ENCODE measurements at places on chromosomes 12 and 14.

DNA sequence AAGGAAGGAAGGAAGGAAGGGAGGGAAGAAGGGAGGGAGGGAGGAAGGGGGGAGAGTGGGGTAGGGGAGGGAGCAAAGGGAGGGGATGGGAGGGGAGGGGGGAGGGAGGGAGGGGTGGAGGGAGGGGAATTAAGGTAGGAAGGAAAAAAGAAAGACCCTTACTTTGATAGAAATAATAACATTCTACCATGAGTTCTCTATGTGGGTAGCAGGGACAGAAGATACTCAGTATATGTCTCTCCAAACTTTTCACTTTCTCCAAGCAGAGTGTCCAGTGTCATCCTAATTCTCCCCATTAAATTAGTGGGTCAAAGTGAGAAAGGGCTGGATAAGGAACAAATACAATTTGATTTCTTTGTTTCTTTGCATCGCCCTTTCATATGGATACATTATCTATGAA is 553.4 kb upstream of the USP15 start:
- no peak for DNase-seq

GRCh38 chr12:94831081-94831751 is 172.3 kb downstream of the NDUFA12 start:
- DNase-seq, result peak; percentile 55

DNA sequence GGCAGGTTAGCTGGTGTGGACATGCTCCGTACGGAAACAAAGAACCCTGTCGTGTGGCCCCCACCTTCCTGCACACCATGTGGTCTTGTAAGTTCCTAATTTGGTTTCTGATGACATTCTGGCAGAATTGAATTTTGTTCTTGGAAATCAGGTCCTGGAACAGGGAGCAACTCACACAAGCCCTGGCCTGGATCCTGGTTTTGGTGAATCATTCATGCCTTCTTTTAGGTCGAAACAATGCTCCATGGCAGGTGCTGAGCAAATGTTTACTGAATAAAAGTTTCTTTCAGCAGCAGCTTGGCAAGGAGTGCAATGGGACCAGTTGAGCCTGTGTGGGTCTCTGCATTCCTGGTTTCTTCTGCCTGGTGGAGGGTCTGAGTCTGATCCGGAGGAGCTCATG is 978.4 kb downstream of the BCL11B start:
- DNase-seq, result no peak

GRCh38 chr12:52708010-52708409 is 4.7 kb upstream of the KRT77 start:
- no peak for DNase-seq

DNA sequence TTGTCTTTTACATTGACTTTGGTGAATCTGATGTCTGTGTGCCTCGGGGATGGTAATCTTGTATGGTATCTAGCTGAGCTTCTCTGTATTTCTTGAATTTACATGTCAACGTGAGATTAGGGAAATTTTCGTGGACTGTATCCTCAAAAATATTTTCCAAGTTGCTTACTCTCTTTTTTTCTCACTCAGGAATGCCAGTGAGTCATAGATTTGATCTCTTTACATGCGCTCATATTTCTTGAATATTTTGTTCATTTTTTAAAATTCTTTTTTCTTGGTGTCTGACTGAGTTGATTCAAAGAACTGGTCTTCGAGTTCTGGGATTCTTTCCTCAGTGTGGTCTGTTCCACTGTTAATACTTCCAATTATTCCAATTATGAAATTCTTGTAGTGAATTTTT is 207.7 kb downstream of the RAD51B start:
- DNase-seq, result no peak

DNA sequence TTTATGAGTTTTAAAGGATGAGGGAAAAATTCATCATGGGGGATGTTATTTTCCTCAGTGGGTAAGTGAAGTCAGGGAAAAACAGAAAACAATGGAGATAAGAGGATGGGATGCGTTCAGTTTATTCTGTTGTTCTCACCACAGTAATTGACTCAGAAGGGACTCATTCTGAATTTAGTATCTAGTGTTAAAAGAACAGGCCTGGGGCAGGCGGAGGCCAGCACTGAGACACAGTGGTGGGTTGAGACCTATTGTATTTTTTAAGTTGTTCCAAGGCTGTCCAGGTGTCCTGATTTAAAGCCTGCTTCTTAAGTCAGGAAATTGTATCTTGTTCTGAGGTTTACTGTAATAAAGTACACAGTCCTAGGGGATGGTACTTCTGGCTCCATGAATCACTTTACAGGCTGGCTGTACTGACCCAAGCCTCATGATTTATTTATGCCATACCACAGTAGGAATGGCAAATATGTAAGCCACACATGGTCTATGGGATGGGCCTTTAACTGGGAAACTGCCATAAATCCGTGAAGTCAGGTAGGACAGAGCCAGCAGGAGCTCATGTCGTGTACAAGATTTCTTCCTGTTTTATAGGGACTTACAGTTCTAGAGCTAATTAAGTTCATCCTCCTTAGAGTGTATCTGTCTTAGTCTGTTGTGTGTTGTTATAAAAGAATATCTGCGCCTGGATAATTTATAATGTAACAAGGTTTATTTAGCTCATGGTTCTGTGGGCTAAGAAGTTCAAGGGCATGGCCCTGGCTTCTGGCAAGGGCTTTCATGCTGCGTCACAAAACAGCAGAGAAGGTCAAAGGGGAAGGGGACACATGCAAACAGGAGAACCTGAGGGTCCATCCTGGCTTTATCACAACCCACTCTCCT is 244.1 kb downstream of the FBXL14 start:
- no peak for DNase-seq

DNA sequence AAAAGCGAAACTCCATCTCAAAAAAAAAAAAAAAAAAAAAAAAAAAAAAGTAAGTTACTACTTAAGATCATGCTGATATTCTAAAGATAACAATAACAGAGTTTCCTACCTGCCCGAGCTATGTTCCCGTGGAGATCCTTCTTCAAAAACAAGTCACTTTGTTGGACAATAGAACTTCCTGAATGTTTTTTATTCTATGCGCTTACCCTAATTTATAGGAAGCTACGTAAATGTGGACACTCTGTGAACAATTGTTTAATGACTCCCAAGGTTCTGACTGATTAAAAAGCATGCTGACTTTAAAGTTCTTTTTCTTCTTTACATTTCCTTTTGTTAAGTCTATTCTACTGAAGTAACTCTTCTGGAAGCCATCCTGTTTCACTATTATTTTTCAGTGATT is 52.5 kb downstream of the FGD4 start:
- no peak for DNase-seq

DNA sequence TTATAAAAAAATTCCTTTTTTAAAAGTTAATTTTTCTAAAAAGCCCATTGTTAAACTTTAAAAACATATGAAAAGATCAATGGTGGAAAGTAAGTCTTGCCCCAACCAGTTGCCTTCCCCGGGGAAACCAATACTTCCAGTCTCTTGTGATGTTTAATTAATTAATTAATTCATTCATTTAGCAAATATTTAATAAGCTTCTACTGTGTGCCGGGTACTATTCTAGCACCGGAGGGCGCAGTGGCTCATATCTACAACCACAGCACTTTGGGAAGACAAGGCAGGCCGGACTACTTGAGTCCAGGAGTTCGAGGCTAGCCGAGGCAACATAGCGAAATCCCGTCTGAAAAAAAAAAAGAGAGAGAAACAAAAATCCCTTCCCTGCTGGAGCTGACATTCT is 87.4 kb downstream of the HECTD4 start:
- DNase-seq, result no peak

DNA sequence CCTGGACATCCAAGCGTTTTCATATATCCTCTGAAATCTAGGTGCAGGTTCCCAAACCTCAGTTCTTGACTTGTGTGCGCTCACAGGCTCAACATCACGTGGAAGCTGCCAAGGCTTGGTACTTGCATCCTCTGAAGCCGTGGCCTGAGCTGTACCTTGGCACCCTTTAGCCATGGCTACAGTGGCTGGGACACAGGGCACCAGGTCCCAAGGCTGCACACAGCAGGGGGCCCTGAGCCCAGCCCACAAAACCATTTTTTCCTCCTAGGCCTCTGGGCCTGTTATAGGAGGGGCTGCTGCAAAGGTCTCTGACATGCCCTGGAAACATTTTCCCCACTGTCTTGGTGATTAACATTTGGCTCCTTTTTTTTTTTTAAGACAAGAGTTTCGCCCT is 11.6 kb upstream of the FAM177A1 start:
- DNase-seq, result peak; percentile 15

- DNase-seq, result no peak
Observed at GRCh38 chr12:112838731-112839130, 47.2 kb downstream of the RPH3A start.

DNA sequence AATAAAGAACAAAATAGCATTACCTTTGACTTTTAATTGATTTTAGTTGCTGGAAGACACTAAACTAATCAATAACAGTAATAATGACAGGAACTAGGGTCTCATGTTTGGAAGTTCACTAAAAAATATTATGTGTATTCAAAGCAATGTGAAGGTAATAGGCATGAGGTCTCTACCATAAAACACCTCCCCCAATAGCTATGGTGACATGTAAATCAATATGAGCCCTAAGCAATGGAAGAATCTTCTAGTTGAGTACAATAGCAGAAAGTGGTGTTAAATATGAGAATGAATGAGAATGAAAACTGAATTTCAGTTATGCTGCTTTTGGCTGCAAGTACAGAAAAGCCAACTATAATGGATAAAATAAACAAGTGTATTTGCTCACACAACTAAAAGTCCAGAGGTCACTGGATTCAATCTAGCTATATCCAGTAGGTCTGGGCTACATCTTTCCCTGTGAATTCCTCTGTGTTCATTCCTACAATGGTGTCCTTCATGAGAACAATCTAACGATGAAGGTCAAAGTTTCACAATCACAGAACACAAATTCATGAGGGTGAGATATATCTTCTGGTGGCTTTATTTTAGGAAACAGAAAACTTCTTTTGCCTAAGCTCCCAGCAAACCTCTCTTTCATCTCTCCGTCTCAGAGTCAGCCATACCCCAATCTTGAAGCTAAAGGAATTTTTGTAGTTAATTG is 728.0 kb downstream of the FSCB start:
- no peak for DNase-seq

DNA sequence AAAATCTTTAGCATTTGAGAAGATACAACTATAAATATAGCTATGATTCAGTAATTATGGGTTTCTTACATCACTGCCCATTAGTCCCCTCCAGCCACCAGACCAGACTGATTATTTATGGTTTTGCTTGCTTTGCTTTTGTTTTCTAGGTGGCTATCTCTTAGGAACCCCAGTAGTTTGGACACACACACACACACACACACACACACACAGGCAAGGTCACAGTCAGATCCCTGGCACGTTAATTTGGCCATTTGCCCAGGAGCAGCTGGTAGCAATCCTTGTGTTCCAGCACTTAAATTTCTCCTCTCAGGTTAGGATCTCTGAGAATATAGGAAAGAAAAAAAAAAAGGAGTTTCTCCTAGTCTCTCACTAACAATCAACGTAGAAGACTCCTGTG is 90.2 kb upstream of the RESF1 start:
- no peak for DNase-seq

- peak; percentile 74 for DNase-seq
Observed at GRCh38 chr12:46269429-46270241, 792 bp upstream of the SLC38A1 start.

DNA sequence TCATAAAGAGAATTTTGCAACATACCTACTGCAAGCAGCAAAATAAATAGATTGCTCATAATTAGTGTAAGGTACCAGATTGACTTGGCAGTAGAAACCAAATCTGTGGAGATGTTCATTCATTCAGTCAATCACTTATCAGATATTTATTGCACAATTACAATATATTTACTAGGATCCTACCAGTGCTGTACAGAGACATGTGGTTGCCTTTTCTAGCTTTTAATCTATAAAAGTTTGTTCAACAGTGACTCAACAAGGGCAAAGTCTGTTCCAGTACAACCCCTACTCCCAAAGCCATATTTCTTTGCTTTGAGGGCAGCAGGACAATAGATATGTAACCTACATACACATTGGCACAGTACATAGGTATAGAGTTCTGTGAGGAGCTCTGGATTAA is 27.3 kb downstream of the ABCD2 start:
- no peak for DNase-seq

DNA sequence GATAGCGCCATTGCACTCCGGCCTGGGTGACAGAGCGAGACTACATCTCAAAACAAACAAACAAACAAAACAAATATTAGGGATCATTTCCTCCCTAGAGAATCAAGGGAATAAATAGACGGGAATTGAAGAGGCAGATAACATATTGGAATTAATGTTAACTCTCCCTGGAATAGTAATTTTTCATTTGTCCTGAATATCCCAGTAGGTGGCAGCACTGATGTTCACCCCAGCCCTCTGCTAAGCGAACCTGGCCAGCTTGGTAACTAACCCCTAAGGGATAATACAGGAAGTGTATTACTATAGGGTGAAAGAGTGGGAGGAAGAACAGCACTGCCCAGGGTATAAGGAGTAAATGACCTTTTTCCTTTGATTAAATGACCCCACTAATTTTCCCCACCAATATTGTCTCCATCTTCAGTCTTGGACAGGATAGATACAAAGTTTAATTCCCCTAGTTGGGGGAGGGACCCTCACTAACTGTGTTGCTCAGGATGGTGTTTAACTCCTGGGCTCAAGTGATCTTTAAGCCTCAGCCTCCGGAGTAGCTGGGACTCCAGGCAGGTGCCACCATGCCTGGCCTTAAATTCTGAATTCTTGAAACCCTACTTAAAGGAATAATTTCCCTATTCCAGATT is 40.5 kb downstream of the SLC2A14 start:
- peak; percentile 24 for DNase-seq

- no peak for DNase-seq
Observed at GRCh38 chr12:95216711-95217376, 423 bp downstream of the FGD6 start.

DNA sequence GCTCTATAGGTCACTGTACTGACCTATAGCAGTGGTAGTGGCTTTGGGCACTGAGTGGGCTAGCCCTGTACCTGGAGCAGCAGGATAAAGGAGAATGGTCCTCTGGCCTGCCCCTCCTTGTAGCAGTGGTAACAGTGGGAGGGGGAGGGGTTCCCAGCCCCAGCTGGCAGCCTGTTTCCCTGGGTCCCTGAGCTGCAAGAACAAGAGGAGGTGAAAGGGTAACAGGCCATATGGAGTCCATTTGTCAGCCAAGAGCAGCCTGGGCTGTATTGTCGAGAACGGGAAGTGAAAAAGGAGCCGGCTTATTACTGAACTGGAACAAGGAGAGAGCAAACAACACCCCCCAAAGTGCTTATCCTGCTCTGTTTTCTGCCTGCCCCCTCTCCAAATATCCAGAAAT is 73.8 kb upstream of the SRSF5 start:
- no peak for DNase-seq

- no peak for DNase-seq
Observed at GRCh38 chr12:101074940-101075680, 134.9 kb downstream of the SLC5A8 start.

- peak; percentile 39 for DNase-seq
Observed at GRCh38 chr12:92539976-92540781, 162.6 kb upstream of the PLEKHG7 start.

- no peak for DNase-seq
Observed at GRCh38 chr12:48197549-48197970, 5.5 kb downstream of the OR10AD1 start.

DNA sequence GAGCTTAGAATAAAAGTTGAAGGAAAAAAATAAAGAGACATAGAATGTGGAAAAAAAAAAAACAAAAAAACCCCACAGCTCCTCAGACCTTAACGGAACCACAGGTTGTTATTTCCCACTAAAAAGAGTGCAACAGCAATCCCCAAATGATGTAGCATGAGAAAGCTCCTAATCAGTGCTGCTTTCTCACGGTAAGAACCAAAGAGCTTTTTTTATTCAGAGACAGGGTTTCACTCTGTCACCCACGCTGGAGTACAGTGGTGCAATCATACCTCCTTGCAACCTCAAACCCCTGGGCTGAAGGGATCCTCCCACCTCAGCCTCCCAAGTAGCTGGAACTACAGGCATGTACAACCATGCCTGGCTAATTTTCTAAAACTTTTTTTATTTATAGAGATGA is 13.3 kb downstream of the NDUFA12 start:
- no peak for DNase-seq

GRCh38 chr12:110694330-110694901 is 5.5 kb upstream of the HVCN1 start:
- no peak for DNase-seq
